ENCODE measurements at places on chromosomes 7 and 10.

- DNase-seq: no peak
Measured at GRCh38 chr10:102421507-102421756, 796 bp downstream of the FBXL15 start.

- no peak for DNase-seq
Measured at GRCh38 chr10:21649454-21649872, 115.4 kb downstream of the MLLT10 start.

GRCh38 chr10:101063050-101063525, 1.3 kb downstream of the KAZALD1 start:
- DNase-seq: no peak

- DNase-seq: no peak
Measured at GRCh38 chr7:96414931-96415292, 93.0 kb upstream of the SLC25A13 start.

- DNase-seq: no peak
Measured at GRCh38 chr7:49643321-49643720, 130.1 kb upstream of the VWC2 start.

Measured in HS-5 (cell line).